ENCODE measurements at places on chromosomes 3 and 15.

DNA sequence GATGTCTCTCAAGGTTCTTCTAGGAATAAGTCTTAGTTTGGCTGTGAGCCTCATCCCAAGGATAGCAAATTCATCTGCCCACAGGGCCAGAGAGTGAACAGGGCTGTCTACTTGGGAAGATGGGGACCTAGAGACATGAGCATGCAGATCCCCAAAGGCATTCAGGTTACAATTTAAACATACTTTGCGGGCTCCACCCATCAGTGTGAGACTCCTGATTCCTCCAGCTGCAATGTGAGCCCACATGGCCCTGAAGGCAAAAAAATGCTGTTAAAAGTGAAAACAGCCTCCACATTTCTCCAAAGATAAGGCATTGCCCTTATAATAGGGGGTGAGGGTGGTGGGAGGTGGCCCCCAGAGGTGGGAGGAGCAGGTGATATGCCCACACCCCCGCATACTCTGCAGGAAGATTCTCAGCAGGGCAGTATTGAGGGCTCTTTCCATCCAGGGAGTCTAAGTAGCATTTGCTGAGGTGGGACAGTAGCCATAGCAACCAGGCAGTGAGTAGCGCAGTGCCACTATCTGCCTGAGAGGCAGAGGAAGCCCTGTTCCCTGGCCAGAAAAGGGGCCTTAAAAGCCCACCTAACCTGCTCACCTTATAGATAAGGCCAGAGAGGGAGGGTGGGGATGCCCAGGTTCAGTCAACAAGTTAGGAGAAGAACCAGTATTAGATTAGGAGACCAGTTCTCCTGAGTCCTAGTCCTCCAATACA is 31.2 kb downstream of the TGM4 start:
- no peak for DNase-seq

DNA sequence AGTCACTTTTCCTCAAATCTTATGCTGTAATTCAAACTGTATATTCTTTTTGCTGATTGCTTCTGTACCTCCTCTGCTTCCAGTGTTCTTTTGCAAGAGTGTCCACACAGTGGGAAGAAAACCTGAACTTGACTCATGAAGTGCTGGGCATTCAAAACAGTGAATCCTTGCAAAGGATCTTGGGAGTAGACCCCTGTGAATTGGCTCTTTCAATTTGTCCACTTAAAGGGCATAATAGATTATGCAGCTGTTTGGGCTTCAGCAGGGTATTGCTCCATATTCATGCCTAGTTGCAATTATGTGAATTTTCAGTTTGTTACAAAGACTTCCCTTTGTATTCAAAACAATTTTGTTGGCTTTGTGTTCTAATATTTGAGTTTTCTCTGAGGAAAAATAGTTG is 11.4 kb downstream of the ZFAND6 start:
- DNase-seq, result peak; percentile 5

- peak; percentile 31 for DNase-seq
These were observed 879.9 kb downstream of the TUSC7 start for GRCh38 chr3:117589454-117589853.

DNA sequence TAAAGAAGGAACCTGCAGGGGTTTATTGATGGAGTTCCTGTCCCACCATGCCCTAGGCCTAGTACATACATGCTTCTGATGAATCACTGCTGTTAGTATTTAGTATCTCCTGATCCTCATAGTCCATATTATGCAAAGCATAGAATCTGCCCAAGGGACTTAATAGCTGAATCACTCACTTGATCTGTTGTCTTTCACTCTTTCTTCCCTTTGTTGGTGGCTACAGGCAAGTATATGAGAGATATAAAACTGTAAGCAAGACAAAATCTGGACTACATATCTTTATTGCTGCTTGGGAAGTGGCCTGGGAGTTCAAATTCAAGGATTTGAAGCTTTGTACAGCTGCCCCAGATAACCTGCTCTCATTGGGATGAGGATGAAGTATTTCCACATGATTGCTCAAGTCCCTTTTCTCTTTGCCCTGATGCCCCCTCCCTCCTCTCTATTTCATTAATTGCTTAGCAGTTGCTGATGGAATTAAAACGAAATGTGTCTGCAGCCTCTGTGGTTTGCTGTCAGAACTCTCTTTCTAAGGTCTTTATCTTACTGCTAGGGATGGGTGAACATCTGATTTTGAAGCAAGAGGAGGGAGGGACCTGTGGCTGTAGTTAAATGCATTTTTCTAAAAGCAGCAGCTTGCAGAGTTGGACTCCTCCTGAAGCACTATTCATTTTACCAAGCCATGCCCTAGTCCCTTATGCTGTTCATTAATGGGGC is 114.1 kb downstream of the ZNF609 start:
- DNase-seq, result peak; percentile 52

GRCh38 chr3:13380971-13381370 is 39.2 kb downstream of the NUP210 start:
- no peak for DNase-seq

GRCh38 chr3:8164145-8164544 is 337.5 kb upstream of the LMCD1 start:
- no peak for DNase-seq

DNA sequence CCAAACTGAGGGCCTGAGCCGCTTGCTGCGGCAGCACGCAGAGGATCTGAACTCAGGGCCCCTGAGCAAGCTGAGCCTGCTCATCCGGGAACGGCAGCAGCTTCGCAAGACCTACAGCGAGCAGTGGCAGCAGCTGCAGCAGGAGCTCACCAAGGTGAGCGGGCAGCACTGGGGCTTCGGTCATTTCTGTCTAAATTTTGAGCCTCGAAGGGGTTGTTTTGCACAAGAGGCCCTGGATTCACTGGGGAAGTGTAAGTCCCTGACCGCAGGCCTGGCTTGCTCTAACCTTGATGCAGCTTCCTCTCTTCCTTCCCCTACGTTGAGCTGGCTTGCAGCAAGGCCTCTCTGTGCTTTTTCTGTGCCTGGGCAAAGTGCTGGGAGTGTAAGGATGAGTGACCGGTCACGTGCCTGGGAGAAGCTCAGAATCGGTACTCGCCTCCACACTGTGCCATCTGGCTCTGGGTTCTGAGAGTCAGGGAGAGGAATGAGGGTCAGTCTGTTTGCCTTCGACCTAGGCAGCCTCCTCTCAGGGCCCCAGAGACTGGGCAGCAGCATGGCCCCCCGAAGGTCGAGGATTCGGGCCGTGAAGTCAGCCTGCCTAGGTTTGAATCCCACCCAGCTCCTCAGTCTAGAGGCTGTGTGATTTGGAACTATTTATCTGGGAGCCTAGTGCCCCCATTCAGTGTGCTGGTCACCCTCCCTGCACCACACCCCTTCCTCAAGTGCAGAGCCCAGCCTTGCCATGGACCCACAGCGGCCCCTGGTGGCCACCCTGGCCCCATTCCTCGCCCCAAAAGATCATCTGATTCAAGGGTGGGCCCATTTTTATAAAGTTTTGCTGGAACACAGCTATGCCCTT is 1.4 kb downstream of the FES start:
- peak; percentile 88 for DNase-seq

GRCh38 chr3:100158918-100159330 is 44.6 kb upstream of the FILIP1L start:
- no peak for DNase-seq

- DNase-seq, result peak; percentile 75
These were observed 27.5 kb upstream of the CFAP161 start for GRCh38 chr15:81106560-81106959.

DNA sequence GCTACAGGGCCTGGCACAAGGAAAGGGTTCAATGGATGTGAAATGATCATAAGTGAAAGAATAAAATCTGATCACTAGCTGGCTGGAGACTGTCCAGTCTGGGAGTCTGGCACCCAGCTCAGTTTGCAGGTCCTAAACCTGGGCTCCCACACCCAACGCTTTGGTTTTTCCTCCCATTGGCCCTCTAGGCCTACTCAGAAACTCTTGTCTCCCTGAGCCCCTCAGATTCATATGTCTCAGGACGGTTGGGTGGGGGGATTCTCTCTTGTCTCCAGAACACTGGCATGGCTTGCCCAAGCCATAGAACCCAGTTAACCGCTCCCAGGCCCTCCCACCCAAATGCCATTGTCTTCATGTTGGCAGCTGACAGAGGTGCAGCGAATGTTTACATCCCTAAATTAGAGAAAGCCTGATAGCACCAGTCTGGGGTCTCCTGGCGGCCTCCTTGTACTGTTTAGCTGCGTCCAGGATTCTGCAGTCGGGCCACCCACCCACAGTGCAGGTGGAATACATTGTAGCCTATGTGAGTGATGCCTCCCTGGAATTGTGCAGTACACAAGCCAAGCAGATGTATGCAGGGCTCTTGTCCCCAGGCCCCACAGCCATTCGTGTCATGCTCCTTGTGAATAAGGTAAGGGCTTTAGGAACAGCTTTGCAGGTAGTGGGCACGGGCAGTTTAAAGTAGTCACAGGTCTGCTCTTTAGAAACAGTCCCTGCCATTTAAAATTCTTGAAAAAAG is 266.3 kb downstream of the XXYLT1 start:
- no peak for DNase-seq

- no peak for DNase-seq
These were observed 6.0 kb downstream of the CLCN2 start for GRCh38 chr3:184355261-184356040.

DNA sequence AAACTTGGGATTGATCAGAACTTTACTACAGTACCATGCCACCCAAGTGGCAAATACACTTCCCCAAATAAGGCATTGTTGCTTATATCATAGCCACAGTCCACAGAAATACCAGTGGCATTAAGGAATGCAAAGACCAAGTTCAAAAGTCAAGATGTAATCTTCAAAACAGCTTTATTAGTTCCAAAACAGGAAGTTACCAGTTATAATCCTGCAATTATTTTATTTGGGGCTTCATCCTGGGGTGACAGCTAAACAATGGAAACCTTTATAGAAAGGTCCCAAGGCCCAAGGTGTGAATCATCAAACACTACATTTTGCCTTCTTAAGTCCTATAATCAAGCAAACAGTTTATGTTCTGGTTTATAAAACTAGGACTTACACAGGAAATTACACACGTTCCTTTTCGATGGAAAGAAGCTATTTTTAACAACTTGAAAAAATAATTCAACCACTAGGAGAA is 30.3 kb upstream of the RNF7 start:
- no peak for DNase-seq

DNA sequence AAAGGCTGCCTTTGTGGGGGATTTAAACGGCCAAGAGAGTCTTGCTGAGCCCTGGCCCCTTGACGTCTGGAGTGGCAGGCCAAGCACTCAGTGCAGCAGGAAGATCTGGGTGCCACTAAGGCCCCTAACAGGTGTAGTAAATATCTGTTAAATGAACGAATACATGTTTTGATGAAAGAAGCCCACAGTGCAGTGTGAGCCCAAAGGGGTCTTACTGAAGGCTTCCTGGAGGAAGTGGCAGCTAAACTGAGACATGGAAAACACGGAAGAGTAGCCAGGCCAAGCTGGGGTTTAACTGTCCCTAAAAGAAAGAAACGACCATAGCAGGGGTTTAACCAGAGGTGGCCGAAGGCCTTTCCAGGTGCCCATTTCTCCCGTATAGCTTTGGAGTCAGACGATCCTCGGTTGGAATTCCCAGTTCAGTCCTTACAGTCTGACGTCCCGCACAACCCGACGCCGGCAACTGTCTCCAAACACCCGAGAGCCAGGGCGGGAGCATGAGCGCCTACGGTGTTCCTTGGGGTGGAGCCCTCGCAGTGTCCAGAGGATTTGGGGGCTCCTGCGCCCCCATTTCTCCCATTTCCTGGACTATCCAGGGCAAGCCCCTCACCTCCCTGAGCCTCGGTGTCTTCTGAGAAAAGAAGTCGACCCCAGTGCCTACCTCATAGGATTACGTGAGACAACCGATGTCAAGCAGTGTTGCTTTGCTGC is 910 bp upstream of the ABHD6 start:
- DNase-seq, result no peak

- no peak for DNase-seq
These were observed 116.5 kb upstream of the CMC1 start for GRCh38 chr3:28124882-28125281.

DNA sequence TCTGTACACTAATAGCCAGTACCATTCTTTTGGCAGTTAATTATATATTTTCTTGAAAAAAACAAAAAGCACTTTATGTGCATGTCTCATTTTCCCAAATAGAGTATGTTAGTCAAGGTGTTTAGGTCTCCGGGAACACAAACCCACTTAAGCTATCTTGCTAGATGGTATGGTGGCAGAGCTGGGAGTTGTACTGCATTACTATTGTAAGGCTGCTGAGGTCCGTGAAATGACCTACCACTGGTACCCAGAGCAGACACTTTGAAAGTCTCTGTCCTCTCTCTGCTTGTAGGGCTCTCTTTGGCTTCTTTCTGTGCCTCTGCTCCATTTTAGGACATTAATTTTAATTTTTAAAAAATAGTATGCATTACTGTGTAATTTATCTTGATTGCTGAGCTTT is 8.8 kb downstream of the TMOD3 start:
- DNase-seq, result peak; percentile 22

- DNase-seq, result no peak
These were observed 33.1 kb downstream of the BTD start for GRCh38 chr3:15634671-15635070.

GRCh38 chr3:184129012-184129411 is 6.1 kb upstream of the EIF2B5 start:
- no peak for DNase-seq

- no peak for DNase-seq
These were observed 7.0 kb upstream of the HAPLN3 start for GRCh38 chr15:88902221-88902835.

GRCh38 chr3:183142199-183142598 is 20.3 kb downstream of the LAMP3 start:
- no peak for DNase-seq
